ENCODE measurements at places on chromosomes 5 and 9.

DNA sequence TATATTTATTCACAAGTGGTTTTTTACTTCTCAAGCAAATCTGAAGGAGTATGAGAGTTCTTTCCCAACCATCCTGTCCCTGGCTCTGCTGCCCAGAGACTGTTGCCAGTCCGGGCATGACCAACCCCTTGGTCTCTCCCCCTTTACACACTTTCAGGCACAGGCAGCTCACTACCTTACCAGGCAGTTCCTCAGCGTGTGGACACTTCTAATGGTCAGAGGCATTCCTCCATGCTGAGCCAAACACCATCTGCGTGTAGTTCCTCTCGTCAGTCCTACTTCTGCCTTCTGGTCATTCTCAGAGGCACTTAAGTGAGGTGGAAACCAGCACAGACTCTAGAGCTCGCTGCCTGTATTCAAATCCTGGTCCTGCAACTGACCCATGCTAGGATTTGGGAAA, 56.1 kb downstream of the TSTD2 start:
- DNase-seq = no peak

DNA sequence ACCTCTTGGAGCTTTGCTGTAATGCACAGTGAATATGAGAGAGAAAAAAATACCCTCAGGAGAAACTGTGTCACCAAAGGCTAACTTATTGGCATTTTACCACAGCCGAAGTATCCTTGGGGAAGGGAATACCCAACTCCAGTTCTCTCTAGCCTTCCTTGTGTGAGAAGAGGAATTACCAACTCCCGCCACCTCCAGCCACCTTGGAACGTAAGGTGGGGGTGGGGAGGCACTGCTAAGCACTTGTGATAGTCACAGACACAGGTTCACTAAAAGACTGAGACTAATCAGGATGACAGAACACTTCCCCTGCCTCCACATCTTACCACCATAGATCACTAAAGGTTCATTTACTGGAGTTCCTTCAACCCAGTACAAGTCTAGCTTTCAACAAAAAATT, 102.0 kb upstream of the ADAMTS19 start:
- DNase-seq = no peak

- DNase-seq = no peak
Observed at GRCh38 chr9:20002011-20002410, 213.2 kb upstream of the SLC24A2 start.

GRCh38 chr5:94744906-94745305, 126.4 kb downstream of the SLF1 start:
- no peak for DNase-seq

GRCh38 chr5:133441166-133441815, 171.1 kb downstream of the FSTL4 start:
- no peak for DNase-seq

GRCh38 chr9:73680831-73681230, 529.2 kb downstream of the ANXA1 start:
- no peak for DNase-seq

Measured in NCI-H2081 treated with DMSO at 0.1 percent for 48 hours (cell line).